Dermis microvascular lymphatic vessel endothelial cell (primary cell): ENCODE measurements at places on chromosomes 2 and 18. TPM values are rescaled to one million over a fixed set of nuclear protein-coding genes. Genes with fewer than 3 reads are reported as not detected.

DNA sequence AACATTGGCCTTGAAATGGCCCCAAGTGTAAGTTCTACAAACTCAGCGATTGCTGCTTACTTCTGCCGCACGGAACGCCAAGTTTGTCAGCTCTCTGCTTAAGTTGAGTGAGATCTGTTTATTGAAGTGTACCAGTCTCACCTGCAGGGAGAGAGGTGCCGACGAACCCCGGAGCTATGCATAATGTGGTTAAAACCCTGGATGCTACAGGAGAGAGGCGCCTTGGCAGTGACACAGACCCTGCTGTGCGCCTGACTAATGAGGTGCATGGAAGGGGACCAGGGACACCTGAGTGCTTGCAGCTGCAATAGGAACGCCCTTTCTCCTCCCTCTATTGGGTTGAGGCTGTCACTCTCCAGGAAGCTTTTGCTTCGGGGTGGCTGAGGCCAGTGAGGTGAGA, 979 bp downstream of the SLC9A2 start:
- no peak for DNase-seq

DNA sequence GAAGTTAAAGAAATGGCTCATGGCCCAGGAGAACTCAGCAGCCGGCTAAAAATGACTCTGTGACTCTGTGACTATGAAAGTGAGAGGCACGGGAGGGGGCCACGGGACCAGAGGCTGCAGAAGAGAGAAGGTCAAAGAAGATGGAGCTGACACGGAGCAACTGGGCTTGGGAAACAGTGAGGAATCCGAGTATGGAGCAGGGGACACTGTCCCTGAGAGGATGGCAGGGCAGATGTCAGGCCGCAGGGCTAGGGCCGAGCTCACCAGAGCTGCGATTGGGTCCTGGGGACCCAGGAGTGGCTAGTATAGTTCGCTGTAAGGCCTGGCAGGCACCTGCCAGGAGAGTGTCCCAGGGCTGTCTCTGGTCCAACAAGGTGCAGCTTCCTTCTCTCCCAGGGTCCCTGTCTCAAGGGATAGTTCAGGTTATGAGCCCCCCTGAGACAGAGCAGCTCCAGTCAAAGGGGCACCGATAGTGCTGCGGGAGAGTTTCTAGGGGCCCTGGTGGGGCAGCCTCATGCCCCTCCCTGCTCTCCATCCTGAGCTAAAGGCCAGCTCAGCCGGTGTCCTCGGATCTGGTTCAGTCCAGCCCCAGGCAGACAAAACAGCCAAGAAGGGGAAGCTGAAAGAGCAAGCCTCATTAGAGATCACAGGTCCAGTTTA, 42.7 kb downstream of the CIB4 start:
- DNase-seq, result no peak

IL1B gene
- total RNA-seq, result not detected in 2 replicates

DLGAP1 gene
- under 0.01 and 0.13 TPM in 2 replicates for total RNA-seq

- no peak for DNase-seq
These were observed 311.2 kb upstream of the PKDCC start for GRCh38 chr2:41736586-41736985.

LYPD6B gene
- total RNA-seq, result not detected in 2 replicates

DNA sequence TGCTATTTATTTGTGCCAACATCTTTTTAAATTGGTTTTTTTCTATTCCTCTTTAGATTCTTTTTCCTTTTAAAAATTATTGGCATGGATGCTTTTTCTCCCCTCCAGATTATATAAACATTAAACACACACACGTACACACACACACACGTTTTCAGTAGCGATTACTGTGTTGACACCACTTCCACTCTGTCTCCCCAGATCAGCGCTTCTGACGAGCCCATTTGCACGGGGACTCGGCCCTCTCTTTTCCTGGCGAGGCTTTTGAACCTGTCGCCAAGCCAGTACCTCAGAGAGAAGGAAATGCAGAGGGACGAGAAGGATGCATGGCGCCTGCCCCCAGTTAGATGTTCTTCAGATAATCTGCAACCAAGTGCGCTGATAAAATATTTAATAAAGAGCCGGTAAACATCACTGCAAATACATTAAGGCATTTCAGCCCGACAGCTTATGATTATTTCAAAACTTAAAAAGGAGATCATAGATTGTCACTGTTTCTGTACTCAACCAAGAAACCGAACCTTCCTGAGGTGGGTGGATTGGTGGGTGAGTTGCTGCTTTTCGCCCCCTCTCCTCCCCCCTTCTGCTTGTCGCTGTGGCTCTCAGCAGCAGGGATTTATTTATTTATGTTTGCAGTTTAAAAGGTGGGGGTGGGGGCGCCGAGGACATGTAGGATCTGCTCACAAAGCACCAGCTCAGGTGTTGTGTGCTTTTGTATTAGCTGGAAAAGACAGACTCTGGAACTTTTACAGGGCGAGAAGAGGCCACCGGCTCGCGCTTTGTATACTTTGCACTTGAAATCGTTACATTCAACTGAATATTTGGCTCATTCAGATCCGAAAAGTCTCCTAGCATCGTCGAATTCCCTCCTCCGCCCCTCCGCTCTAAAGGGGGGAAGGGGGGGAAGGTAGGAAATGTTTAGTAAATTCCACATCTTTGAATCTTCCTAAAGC, 787 bp upstream of the TBR1 start:
- no peak for DNase-seq

SPHKAP gene
- not detected in 2 replicates for total RNA-seq

- DNase-seq, result no peak
These were observed 324.9 kb downstream of the LPIN1 start for GRCh38 chr2:12071318-12071717.

UGT1A8 gene
- total RNA-seq, result not detected in 2 replicates

GRCh38 chr2:233118648-233119000, 58.5 kb downstream of the INPP5D start:
- no peak for DNase-seq
